ENCODE measurements at places on chromosomes 5 and 9.

GRCh38 chr5:76836585-76836984, 13.2 kb upstream of the S100Z start:
- ATAC-seq, result no peak

DNA sequence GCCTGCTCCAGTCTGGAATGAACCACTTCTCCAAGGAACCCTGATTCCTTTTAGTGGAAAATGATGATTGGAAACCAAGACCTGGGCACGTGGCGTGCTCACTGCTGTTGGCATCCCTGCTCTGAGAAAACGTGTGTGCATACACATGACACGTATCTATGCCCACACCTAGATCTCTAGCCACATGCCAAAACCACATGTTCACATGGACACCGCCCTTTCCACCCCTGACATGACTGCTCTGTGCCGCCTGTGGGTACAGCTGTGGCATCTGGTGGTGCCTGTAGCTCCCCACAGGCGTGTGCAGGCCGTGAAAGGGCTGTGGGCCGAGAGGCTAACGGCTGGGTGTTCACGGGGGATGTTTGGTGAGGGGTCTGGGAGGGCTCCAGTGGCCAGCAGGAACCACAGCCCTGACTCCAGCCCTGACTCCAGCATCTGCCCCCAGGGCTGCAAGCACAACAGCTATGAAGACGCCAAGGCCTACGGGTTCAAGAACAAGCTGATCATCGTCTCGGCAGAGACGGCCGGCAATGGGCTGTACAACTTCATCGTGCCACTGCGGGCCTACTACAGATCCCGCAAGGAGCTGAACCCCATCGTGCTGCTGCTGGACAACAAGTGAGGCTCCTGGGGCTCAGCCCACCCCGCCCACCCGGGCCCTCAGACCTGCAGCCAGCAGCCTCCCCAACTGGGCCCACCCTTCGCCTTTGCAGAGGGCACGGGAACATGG, 75.1 kb downstream of the KCNT1 start:
- no peak for ATAC-seq

DNA sequence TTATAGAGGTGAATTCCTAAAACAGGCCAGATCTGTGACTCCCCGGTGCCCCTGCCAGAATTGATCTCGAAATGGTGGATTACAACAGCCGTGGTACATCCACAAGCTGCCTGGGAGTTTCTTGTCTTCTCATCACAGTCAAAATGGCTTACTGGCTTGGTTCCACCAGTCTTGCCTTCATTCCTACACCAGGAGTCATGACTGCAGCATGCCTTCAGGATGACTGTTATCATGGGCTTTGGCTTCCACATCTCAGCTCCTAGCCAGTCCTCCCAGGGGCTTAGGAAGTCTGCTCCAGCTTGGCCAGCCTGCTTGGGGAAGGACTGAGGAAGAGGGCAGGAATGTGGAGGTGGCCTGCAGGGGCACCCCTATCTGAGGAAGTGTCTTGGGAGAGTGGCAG, 132.9 kb upstream of the NR3C1 start:
- no peak for ATAC-seq

DNA sequence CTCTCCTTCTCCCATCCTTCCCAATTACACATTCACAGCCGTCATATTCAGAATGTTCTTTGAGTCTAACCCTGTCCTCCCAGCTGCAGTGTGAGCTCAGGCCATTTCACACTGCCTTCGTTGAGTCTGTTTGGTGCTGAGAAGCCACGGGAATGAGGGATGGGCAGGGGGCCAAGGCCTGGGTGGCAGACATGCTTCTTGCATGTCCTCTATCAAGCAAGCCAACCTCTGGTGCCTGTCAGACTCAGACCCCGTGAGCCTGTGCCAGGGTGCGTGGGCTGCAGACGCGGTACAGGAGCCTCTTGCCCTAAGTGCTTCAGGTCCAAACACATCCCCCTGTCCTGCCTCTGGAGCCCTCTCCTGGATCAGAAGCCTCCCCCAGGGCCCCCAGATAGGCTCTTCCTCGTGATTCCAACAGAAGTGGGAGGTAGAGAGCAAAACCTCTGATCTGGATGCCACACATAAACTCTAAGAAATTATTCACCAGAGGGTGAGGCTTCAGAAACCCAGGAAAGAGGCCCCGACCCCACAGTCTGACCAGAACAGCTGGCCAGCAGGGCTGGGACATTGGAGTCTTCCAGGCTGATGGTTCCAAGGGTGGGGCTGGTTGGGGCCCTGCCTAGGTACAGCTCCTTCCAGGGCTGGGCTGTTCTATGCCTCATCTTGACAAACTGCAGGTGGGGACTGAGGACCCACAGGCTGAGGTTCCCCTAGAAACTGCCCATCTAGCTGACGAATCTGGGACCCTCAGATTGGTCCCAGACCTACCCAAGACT, 46.7 kb upstream of the CDKN2AIPNL start:
- no peak for ATAC-seq

DNA sequence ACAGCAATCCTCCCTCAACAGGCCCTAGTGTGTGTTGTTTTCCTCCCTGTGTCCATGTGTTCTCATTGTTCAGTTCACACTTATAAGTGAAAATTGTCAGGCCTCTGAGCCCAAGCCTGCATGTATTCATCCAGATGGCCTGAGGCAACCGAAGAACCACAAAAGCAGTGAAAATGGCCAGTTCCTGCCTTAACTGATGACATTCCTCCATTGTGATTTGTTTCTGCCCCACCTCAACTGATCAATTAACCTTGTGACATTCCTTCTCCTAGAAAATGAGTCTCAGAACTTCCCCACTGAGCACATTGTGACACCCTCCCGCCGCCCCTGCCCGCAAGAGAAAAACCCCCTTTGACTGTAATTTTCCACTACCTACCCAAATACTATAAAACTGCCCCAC, 17.4 kb upstream of the TRPC7 start:
- no peak for ATAC-seq

- no peak for ATAC-seq
Measured at GRCh38 chr5:122352331-122352730, 40.3 kb downstream of the SNCAIP start.

GRCh38 chr5:172528440-172528839, 74.1 kb upstream of the SH3PXD2B start:
- no peak for ATAC-seq

DNA sequence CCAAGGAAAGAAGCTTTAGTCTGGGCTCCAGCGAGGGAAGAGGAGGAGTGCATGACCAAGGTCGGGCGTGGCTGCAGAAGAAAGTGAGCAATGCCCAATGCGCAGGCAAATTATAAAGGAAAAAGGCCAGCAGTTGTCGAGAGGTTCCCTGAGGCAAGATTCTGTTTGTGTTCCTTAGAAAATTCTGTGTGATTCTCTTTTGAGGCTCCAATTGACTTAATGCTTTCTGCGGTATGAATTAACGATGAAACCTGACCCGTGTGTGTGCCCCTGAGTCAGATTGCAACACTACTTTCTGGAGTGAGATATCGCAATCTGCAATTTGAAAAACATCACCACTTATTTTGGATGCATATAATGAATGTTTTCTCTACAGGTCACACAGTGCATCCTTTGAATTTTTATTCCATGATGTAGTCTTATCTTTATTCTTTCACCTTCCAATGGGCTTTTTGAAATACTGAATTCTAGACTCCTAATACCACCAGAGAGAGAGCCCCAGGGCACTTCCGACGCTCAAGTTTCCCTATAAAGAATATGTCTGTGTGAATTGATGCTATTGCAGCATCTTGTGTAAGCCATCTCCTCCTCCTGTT, 117.9 kb upstream of the IL6ST start:
- no peak for ATAC-seq

GRCh38 chr5:3604501-3604900, 8.9 kb downstream of the IRX1 start:
- no peak for ATAC-seq

- no peak for ATAC-seq
Measured at GRCh38 chr5:122977319-122977718, 59.2 kb downstream of the PPIC start.

DNA sequence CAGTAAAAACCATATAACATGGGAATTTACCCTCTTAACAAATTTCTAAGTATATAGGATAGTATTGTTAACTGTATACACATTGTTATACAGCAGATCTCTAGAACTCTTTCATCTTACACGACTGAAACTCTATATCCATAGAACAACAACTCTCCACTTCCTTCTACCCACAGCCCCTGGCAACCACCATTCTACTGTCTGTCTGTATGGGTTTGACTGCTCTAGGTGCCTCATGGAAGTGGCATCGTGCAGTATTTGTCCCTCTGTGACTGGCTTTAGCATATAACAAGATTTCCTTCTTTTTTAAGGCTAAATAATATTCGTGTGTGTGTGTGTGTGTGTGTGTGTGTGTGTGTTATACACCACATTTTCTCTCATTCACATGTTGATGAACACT, 100.7 kb downstream of the ZNF462 start:
- ATAC-seq, result no peak

GRCh38 chr9:137606005-137606621, 627 bp downstream of the ARRDC1 start:
- ATAC-seq, result peak; percentile 2

- ATAC-seq, result no peak
Measured at GRCh38 chr5:594226-594860, 17.8 kb upstream of the CEP72 start.

DNA sequence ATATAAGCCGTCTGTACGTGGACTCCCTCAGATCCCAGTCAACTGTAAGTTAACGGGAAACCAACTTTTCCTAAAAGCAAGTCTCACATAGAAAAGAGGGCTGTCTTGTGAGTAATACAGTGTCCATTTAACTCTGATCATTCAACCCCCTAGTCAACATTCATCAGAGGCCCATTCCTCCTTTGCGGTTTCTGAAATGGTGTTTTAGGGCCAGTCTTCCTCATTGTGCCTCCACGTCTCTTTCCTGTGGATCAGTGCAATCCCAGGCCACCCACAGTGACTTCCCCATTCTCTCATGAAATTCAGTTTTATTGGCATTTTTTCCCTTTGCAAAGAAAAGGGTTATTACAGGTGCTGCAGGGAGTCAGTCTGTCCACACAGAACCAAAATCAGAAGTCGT, 261.8 kb downstream of the NR3C1 start:
- ATAC-seq, result no peak

- no peak for ATAC-seq
Measured at GRCh38 chr5:63820577-63820976, 141.7 kb downstream of the HTR1A start.

GRCh38 chr5:130995254-130995515, 169.9 kb downstream of the HINT1 start:
- ATAC-seq, result no peak

DNA sequence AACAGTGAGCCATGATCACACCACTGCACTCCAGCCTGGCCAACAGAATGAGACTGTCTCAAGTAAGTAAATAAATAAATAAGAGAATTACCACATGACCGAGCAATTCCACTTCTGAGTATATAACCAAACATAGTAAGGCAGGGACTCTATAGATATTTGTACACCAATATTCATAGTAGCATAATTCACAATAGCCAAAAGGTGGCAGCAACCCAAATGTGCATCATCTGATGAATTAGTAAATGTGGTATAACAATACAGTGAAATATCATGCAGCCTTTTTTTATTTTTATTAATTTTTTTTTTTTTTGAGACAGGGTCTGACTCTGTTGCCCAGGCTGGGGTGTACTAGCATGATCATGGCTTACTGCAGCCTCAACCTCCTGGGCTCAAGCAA, 33.1 kb downstream of the ALDH7A1 start:
- ATAC-seq, result no peak

GRCh38 chr5:55421074-55421529, 113.3 kb downstream of the MTREX start:
- ATAC-seq, result peak; percentile 97

All from activated CD4-positive, CD25-positive, alpha-beta regulatory T cell treated with anti-CD3 and anti-CD28 coated beads, Interleukin-2, amount 50 U/mL, for 24 hours (primary cell).